ENCODE measurements at places on chromosomes 5 and 9.

- peak; percentile 80 for DNase-seq
These were observed at the start of gene PCDHGA10 for GRCh38 chr5:141412854-141413539. TSS of gene PCDHGA10 (plus strand) at chr5:141412987. CDS start at chr5:141413176, 189 bp downstream.

DNA sequence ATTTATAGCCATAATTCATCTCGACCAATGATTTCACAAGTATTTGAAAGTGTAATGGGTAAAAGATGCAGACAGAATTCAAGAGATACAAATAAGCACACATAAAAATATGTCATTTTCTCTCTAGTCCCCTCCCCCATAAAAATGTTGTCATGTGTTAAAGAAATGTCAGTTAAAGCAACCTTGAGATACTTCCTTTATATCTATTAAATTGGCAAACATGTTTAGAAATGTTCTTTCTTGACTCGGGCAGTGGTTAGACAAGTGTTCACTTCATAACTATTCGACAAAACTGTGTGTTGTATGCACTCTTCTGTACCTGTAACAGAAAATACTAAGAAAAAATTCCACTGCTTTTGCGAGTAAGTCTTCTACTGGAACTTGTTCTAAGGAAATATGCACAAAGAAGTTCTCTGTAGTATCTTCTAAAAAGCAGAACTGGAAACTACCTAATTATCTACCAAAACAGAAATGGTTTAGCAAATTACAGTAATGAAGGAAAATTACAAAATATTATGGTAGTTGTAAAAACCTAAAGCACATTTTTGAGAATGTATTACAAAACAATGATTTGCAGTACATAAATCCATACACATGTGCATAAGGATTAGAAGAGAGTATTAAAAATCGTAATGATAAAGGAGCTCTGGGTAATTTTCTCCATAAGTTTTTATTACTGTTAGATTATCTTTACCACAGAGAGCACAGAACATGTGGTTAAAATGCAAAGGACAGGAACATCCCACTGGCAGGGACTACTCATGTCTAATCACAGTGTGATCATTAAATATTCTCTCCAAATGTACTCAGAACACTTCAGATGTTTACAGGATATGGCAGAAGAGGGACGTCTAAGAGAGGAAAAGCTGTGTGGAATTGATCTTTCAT lies 35.9 kb downstream of the FBXW2 start:
- DNase-seq, result no peak

GRCh38 chr5:13081116-13081515 lies 863.4 kb downstream of the DNAH5 start:
- no peak for DNase-seq

- no peak for DNase-seq
These were observed 369.0 kb downstream of the CAAP1 start for GRCh38 chr9:26523577-26523976.

DNA sequence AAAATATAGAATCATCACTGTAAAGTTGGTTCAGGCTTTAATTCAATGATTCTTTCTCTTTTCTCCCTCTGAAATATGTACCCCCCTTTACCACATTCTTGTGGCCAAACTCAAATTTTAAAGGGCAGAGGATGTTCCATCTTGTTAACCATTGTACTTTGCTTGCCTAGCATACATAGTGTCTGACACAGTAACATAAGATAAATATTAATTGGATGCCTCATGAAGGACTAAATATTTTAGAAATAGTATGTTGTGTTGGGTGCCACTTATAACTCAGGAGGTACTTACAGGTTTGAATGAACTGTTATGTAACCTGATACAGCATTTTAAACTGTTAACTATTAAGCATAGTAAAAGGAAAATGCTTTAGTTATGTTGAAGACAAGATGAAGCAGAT lies 71.5 kb downstream of the NIPBL start:
- peak; percentile 53 for DNase-seq
